ENCODE measurements at places on chromosomes 16 and 17.

- peaks cover 72% of the 10 kb centered on the region for H3K27me3 ChIP-seq
- H3K4me1 ChIP-seq = no peaks in the 10 kb centered on the region
- no peak for DNase-seq
- no peaks in the 10 kb centered on the region for H3K36me3 ChIP-seq
- H3K27ac ChIP-seq = no peak overlapping the region
Measured at GRCh38 chr17:51853857-51854256, 304.7 kb downstream of the CA10 start.

- no peak for DNase-seq
- no peaks in the 10 kb centered on the region for H3K4me1 ChIP-seq
- H3K27me3 ChIP-seq = no peaks in the 10 kb centered on the region
- H3K36me3 ChIP-seq = peaks cover 8% of the 10 kb centered on the region
- H3K27ac ChIP-seq = no peak overlapping the region
Measured at GRCh38 chr17:46758614-46759013, 59.9 kb downstream of the WNT3 start.

DNA sequence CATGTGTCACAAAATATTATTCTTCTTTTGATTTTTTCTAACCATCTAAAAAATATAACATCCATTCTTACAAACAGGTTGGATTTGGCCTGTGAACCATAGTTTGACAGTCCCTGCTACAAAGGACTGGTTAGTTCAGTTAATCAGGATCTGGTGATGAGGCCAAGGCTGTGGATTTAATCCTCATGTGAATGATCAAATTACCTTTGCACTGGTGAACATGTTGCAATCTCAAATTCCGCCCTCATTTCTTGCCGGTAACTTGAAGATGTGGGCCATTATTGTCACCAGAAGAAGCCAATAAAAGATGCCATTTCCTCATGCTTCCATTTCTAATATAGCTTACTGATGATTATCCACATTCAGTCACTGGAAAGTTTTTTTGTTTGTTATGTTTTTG, 35.3 kb upstream of the YPEL2 start:
- no peak overlapping the region for H3K27ac ChIP-seq
- no peaks in the 10 kb centered on the region for H3K27me3 ChIP-seq
- no peak for DNase-seq
- H3K4me3 ChIP-seq = no peak overlapping the region

DNA sequence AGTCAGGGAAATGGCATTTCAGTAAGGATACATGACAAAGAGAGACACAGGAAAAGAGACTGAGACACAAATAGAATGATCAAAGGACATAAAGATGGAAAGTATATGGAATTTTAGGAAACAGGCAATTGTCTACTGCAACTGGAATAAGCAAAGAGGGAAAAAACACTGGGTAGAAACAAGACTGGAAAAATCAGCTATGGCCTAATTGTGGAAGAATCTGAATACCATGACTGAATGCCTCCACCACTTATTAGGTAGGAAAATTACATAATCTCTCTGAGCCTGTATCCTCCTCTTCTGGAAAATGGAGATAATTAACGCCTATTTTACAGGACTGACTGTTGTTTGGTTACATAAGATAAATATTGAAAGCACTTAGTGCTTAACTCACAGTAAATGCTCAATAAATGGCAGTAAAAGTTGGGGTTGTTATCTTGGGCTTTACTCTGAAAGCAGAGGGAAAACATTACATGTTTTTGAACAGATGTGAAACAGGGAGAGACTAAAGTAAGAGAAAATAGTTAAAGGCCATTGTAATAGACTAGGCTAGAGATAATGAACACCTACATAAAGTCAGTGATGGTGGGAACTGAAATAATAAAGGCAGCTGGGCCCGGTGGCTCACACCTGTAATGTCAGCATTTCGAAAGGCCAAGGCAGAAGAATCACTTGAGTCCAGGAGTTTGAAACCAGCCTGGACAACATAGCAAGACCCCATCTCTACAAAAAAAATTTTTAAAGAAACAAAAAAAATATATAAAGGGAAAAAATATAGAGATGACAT, 63.5 kb upstream of the C17orf78 start:
- peaks cover 27% of the 10 kb centered on the region for H3K36me3 ChIP-seq
- H3K4me3 ChIP-seq = no peak overlapping the region
- H3K27me3 ChIP-seq = no peaks in the 10 kb centered on the region
- peaks cover 8% of the 10 kb centered on the region for H3K4me1 ChIP-seq
- DNase-seq = no peak

GRCh38 chr17:43427362-43428043, 28.7 kb downstream of the ARL4D start:
- DNase-seq = no peak
- peaks cover 15% of the 10 kb centered on the region for H3K27me3 ChIP-seq
- no peak overlapping the region for H3K27ac ChIP-seq
- no peak overlapping the region for H3K4me3 ChIP-seq

DNA sequence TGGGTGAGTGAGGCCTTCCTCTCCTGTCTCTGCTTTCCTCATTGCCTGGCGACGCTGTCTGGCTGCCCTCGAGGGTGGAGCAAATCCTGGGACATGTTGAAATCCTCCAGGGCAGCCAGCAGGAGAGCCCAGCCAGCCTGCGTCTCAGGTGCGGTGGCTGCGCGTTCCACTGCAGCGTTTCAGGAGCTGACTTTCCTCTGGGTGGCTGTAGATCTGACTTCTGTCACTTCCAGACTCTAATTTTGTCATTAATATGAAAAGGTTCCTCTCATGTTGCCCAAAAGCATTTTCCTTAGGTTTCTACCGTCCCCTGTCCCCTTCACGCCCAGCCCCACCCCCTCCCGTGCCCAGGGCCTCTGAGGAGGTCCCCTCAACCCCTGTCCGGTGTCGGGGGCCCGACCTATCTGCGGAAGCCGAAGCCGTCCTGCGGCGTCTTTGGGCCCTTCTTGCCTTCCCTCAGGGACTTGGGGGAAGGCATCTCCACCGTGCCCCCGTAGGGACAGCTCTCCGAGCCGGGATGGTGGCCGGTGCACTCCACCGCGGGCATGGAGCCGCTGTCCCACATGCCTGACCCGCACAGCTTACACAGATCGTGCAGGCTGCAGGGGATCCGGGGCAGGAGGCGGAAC, 95.1 kb downstream of the TBC1D16 start:
- no peak overlapping the region for H3K4me3 ChIP-seq
- no peak overlapping the region for H3K27ac ChIP-seq
- DNase-seq = no peak
- H3K27me3 ChIP-seq = peaks cover 2% of the 10 kb centered on the region
- peaks cover 14% of the 10 kb centered on the region for H3K4me1 ChIP-seq

- H3K4me3 ChIP-seq = no peak overlapping the region
- no peak overlapping the region for H3K27ac ChIP-seq
- no peak for DNase-seq
- no peaks in the 10 kb centered on the region for H3K27me3 ChIP-seq
- no peaks in the 10 kb centered on the region for H3K4me1 ChIP-seq
Measured at GRCh38 chr17:539066-539465, 175.6 kb downstream of the VPS53 start.
